Activated T-helper 1 cell treated with anti-CD3 and anti-CD28 coated beads, Interleukin-12 subunit alpha, Interleukin-12 subunit beta, Interleukin-2, Interleukin-4 antibody, amounts not matched to agents 30 ng/mL and 10 ng/mL and 1 ng/mL, durations not matched to agents 14 hours and 24 hours and 36 hours (primary cell): ENCODE measurements at places on chromosomes 16 and 17. TPM values are rescaled to one million over a fixed set of nuclear protein-coding genes. Genes with fewer than 3 reads are reported as not detected.

The KRT31 gene
- not detected in 2 replicates for total RNA-seq

The GINS2 gene
- 87.2 and 91.1 TPM in 2 replicates for total RNA-seq

The ITGB3 gene
- not detected in 2 replicates for total RNA-seq

The ANKRD40CL gene
- total RNA-seq: not detected in 2 replicates

The EPOP gene
- total RNA-seq: 56.5 and 58.8 TPM in 2 replicates

The TEFM gene
- 16.9 and 19.5 TPM in 2 replicates for total RNA-seq

GRCh38 chr17:59634632-59635541, 15.2 kb downstream of the CLTC start:
- no peak for DNase-seq

DNA sequence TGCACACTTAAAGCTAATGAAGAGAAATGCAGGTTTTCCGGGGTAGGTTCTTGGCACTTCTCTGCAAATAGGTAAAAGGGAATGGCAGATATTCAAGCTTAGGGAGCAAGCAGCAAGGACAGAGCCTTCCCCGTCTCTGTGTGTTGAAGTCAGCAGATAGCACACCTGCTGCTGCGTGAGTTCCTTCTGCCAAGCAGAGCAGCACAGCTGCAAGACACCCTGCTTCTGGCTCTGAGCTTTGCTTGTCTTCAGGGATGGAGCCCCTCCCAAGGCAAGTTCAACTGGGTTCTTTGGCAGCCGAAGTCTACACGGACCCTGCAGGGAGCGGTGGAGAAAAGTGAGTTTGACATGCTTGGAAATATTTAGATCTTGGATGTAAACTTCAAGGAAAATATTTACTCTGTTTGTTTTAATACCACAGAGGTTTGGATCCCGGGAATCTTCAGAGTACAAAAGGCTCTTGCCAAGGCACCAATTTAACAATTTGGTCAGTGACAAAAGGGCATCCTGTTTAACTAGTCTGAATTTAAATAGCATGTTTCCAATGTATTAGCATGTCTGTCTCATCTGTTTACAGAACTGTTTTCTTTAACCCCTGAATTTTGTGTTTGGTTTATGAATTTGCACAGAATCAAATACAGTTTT, 113.4 kb upstream of the KCNJ16 start:
- no peak for DNase-seq

DNA sequence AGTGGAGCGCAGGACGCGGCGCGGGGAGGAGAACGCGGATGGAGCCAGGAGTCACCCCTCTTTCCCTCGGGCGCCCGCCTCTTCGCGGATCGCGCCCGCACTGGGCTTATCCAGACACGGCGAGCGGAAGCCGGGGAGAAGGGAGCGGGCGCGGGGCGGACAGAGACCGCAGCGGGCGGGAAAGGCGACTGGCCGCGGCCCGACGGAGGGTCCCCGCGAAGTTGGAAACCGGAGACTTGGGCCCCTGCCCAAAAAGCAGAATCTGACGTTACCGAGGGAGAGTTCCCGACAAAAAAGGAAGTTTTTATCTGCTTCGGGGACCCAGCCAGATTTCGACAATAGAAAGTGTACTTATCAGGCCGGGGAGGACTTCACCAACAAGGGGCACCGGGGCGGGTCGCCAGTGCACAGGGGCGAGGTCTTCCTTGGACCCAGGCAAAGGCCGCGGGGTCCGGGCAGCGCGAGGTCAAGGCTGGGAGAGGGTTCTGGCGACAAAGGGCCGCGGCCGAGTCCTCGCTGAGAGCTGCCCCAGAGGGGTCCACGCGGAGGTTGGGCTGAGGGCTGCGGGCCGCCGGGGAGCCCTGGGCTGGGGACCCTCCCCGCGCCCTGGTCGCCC, 519 bp downstream of the ST6GALNAC2 start:
- no peak for DNase-seq

DNA sequence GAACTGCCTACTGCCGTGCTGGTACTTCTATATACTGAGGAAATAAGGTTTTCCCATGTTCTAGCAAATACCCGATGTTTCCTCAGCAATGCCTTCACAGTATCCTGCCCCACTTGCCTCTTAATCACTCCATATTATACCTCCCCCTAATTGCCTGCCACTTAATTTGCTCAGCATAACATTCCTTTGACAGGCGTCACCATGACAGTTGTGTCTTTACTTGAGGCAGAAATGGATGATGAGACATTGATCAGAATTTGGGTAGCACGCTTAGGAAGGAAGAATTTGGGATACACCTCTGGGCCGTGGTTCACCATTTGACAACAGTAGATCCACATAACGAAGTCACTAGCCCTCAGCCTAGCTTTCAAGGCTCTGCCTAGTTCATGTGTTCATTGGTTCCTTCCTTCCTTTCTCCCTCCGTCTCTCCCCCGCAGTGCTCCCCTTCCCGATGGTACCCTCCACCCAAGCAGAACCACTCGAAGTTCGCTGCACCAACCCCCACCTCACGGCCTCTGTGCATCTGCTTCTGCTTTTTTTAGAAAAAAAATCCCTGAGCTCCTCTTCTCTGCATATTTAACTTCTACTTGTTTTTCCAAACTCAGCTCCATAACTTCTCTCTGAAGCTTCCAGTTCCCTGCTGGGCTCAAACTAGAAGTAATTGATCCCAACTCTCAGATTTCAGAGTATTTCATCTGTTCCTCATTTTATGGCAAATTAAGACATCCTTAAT, 19.4 kb downstream of the IQCK start:
- no peak for DNase-seq

GRCh38 chr17:7445619-7445968, 733 bp downstream of the CHRNB1 start:
- DNase-seq: peak; percentile 24

GRCh38 chr17:38562903-38563302, 42.8 kb downstream of the SRCIN1 start:
- no peak for DNase-seq

DNA sequence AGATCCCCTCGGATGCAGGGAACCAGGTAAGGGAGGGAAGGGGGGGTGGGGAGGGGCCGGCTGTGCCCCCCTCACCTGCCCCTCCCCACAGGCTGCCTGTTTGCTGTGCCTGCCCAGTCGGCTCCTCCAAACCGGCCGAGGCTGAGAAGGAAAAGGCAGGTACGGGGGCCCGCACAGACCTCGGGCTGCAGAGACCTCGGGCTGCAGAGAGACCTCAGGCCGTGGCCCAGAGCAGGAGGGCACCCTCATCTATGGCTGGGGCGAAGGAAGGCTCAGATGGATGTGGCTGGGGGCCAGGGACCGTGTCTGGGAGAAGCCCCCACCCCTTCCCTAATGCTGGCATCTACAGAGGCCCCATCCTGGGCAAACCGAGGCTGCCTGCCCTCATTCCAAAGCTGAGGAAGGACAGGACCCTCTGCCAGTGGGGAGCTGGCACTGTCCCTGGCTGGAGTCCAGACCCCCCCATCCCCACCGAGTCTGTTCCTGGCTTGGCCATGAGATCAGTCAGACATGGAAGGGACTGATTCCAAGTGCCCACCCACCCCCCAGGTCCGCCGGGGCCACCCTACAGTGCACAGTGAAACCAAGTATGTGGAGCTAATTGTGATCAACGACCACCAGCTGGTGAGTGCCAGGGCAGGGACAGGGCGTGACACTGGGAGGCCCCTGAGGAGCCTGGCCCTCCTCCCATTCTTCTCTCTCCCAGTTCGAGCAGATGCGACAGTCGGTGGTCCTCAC, 13.7 kb downstream of the ADAM11 start:
- DNase-seq: no peak

DNA sequence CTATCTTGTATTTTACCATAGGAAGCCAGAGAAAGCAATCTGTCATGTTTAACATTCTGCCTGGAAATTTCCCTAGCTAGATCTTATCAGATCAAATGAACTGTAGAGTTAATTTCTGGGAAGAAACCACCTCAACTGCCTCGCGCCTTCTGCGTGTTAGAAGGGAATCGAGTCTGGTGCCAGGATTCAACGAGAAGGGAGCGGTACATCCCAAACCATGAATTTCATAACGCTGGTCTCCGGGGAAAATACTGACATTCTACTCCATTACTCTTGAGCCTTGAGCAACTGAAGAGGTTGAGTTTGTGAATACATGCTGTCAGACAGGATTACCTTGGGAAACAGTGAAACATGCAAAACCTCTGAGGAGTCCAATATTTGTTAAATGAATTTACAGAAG, 35.2 kb downstream of the MPHOSPH6 start:
- no peak for DNase-seq

DNA sequence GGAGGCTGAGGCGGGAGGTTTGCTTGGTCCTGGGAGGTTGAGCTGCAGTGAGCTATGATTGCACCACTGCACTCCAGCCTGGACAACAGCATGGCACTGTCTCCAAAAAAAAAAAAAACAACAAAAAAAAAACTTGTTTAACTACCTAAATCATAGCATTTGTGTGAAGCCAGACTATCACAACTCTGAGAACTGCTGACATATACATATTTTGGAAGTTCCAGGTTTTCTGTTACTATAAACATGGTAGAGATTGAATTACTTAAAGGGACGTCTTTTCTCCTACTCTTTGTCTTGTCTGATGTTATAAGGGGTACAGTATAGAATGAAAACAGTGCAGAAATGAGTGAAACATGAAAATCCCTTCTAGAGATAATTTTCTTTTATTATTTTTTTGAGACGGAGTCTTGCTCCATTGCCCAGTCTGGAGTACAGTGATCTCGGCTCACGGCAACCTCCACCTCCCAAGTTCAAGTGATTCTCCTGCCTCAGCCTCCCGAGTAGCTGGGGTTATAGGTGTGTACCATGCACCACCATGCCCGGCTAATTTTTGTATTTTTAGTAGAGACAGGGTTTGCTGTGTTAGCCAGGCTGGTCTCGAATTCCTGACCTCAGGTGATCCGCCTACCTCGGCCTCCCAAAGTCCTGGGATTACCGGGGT, 18.4 kb downstream of the ABCC1 start:
- no peak for DNase-seq

- DNase-seq: no peak
Measured at GRCh38 chr16:47734081-47734857, 273.1 kb downstream of the PHKB start.

DNA sequence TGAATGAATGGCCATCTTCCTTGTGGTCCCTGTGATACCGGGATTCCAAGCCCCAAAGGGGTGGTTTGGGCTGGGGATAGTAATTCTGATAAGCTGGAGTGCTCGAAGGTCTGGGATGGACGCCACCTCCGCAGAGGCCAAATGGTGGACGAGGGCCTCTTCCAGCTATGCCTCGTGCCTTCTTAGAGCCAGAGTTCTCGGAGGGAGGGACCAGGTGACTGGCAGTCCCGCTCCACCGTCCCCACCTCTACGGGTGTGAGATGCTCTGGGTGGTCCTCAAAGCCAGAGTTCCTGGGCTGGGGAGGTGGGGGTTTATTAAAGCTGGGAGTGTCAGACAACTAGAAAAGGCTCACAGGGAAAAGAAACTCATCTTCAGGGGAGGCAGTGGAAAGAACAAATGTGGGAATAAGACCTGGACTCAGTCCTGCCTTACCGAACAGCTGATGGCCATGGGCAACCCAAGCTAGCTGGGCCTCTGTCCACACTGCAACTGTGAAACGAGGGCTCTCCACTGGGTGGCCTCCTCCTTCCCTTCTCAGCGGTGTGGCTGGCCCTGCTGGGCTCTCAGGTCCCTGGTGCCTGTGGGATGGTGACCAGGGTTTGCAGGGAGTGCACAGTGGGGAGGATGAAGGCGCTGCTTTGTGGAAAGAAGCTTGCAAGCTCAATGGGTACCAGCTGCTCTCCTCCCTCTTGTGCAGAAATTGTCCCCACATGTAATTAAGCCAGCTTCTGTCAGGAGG, 75.2 kb downstream of the N4BP1 start:
- DNase-seq: no peak

DNA sequence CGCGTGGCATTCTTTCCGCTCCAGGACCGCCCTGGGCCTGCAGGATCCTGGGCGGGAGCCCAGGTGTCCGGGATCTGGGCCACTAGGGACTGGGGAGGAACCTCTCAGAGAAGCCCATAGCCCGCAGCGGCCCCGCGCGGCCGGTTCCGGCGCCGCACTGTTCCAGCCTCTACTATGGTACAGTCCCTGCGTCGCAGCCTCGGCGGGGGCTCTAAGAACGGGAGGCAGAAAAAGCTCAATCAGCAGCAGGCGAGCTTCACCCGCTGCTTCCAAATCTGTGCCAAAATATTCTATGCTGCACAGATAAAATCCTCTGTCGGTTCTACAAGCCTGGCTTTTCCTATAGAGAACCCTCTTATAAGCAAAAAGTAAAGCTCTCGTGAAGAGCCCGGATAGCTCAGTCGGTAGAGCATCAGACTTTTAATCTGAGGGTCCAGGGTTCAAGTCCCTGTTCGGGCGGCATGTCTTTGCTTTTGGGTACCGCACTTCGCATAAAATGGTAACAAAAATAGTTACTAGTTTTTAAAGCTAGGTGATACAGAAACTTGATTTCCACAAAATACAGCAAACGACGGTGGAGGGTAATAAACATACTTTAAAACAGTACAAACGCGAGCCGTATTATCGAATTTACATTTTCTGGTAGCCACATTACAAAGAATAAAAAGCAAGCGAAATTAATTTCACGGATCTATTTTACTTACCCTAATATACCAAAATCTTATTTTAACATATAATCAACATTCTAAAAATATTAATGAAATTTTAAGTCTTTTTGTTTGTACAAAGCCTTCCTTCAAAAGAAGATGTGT, 661 bp upstream of the ALOXE3 start:
- DNase-seq: peak; percentile 78

- DNase-seq: no peak
Measured at GRCh38 chr17:80030730-80031410, 4.8 kb downstream of the TBC1D16 start.

- no peak for DNase-seq
Measured at GRCh38 chr17:82940226-82941020, 100.6 kb upstream of the ZNF750 start.

DNA sequence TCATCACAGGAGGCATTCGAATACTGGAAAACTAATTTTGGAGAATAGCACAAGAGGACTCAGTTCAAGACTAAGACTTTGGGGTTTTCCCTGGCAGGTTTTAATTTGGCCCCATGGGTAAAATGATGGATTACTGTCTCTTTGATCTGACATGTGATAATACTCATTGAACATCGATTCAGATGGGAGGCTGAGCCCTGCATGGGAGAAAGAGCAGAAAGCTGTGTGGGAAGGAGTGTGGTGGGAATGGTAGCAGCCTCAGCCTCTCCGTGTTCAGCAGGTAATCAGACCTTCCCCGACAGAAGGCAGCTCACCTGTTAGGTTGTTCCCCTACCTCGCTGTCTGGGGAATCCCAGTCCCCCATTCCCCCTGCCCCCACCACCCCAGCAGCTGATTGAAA, 124.7 kb upstream of the TNRC6C start:
- DNase-seq: no peak

DNA sequence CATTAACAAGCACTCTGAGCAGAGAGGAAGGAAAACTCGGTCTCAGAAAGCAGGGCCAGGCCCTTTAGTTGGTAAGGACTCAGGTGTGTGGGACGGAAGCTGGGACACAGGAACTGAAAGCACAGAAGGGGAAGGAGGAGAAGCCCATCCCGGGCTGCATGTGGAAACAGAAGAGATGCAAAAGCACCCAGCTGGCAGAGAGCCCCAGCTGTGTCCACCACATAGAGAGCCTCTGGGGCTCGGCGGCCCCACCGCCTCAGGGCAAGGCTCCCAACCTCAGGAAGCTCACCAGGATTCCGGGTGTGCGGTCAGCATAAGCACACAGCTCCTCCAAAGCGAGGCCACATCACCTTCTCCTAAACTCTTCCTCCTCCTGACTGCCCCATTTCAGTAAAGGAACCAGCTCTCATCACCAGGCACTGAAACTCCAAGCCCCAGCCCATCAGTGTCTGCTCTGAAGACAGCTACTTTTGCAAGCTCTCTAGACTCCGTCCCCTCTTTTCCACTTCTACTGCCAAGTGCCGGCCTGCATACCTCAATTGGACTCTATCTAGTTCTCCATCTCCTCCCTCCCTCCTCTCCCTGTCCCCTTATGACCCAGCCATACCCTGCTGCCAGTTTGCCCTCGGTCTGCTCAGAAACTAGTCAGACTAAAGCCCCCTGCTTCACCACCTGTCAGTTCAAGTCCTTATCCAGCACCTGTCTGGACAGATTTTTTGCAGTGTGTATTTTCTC, 6.0 kb downstream of the ST3GAL2 start:
- no peak for DNase-seq
